ENCODE measurements at places on chromosomes 2 and 18. TPM values are rescaled to one million over a fixed set of nuclear protein-coding genes. Genes with fewer than 3 reads are reported as not detected.
A peak's percentile ranks its signal among the peaks of the same experiment; 100 is the strongest.

Gene SGPP2
- total RNA-seq, result 7.4 TPM

Gene VSNL1
- not detected for total RNA-seq

Gene GALNT13
- total RNA-seq, result not detected

Gene HOXD13
- not detected for total RNA-seq

Gene LRP1B
- not detected for total RNA-seq

Gene IMPACT
- 9.7 TPM for total RNA-seq

Gene FBLN7
- total RNA-seq, result 23.4 TPM

GRCh38 chr18:49910986-49911385 lies 97.7 kb upstream of the ACAA2 start:
- DNase-seq, result no peak

DNA sequence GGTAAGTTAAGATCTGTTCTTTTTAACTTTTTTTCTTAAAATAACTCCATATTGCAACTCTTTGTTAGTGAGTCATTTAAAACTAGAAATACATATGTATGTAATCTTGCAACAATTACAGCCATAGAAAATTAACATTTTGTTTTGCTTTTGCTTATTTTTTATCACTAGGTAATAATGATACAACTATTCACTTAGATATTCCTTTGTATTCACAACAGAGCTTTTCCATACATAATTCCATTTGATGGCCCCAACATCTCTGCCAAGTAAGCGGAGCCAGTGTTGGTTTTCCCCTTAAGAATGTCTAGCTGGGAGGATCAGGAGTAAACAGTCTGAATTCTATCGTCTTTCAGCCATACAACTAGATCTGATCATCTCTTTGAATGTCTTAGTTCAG lies 16.1 kb downstream of the SPP2 start:
- no peak for DNase-seq

- DNase-seq, result peak; percentile 58
Observed at GRCh38 chr2:110211938-110212858, at the start of gene MTLN. TSS of gene MTLN (minus strand) at chr2:110212547. CDS start at chr2:110212525, 22 bp downstream.

- DNase-seq, result no peak
Observed at GRCh38 chr2:233359823-233360222, 5.5 kb downstream of the DGKD start.

- no peak for DNase-seq
Observed at GRCh38 chr2:102159295-102159694, 16.7 kb downstream of the IL1R1 start.

DNA sequence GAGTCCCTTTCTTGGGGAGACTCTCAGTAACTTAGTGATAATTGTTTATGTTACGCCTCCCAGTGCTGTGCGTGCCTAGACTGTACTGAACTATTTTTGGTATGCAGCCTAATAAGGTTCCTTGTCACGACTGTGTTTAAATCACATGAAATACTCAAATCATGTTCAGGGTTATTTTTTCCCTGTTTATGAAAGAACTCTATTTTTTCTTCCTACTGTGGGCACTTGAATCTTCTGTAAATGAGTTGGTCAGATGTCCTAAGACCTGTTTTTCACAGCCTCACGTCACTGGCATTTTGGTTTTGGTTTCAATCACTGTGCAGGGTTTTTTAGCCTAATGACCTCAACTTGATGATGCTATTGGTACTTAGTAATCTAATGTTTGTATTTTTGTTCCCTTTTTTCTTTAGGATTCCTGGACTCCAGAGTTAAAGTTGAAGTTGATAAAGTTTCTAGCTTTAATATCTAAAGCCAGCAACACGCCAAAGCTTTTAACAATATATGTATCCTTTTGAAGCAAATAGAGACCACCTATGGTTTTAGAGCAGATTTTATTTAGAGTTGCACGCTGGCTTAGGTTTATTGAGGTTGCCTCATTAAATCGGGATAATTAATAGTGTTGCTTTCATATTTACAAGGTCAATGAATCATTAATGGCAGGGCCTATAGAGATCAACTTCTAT lies 24.0 kb downstream of the ARMC9 start:
- no peak for DNase-seq

- no peak for DNase-seq
Observed at GRCh38 chr18:670522-670921, 13.1 kb downstream of the TYMS start.

- no peak for DNase-seq
Observed at GRCh38 chr2:18731666-18732065, 142.3 kb upstream of the NT5C1B start.

DNA sequence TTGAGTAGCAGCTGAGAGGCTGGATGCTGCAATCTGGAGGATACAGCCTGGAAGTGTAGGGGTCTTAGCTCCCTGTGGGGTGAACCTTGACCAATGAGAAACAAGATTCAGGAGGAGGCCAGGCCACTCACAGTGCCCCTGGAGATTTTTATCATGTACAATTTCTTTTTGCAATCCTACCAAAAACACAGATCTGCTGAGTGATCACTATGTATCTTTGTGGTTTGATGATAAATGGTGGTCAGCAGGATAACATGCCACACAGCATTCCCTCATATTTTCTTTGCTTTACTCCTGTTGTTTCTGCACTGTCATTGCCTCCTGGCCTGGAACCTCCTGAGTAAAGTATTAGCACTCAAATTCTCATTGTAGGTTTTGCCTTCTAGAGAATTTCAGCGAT lies 357.9 kb downstream of the THSD7B start:
- no peak for DNase-seq

- no peak for DNase-seq
Observed at GRCh38 chr18:55385770-55386169, 202.2 kb downstream of the TCF4 start.

GRCh38 chr2:115165529-115166109 lies 723.2 kb downstream of the DPP10 start:
- DNase-seq, result no peak

DNA sequence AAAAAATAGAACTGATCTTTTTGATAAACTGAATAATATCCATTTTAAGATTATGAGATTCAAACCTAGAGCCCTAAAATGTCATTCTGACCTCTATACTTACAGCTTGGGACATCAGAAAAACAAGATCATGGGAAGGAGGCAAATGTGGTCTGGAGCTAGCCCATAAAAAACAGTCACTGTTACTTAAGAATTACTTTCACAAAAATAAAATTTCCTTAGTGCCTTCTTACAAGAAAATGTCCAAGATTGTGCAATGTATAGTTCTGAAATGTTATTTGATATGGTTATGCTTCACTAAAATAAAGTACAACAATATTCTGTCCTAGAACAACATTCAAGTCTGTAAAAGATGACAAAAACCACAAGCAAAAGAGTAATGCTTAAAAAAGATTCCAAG lies 247.6 kb downstream of the DYM start:
- no peak for DNase-seq

GRCh38 chr2:127661072-127661649 lies 14.2 kb downstream of the LIMS2 start:
- DNase-seq, result no peak

DNA sequence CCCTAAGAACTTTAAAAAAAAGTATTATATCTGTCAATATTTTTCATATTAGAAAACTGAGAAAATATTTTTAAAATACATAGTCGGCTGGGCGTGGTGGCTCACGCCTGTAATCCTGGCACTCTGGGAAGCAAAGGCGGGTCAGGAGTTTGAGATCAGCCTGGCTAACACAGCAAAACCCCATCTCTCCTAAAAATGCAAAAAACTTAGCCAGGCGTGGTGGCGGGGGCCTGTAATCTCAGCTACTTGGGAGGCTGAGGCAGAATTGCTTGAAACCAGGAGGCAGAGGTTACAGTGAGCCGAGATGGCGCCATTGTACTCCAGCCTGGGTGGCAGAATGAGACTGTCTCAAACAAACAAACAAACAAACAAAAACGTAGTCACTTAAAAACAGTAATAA lies 5.1 kb upstream of the KCMF1 start:
- DNase-seq, result no peak

DNA sequence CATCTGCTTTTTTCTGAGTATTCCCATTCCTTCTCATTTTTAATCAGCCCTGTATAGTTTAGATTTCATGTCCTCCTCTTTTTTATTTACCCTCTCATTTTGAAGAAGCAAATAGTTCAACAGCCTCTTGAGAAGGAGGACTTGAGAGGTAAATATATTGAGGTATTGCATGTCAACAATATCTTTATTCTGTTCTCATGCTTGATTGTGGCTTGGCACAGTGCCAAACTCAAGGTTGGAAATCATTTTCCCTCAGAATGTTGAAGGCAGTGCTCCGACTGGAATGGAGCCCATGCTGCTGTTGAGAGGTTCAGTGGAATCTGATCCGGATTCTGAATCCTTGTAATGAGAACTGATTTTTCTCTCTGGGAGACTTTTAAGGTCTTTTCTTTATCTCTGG lies 31.0 kb upstream of the GALNT3 start:
- no peak for DNase-seq

- no peak for DNase-seq
Observed at GRCh38 chr2:112910219-112910618, 746 bp upstream of the IL37 start.

- no peak for DNase-seq
Observed at GRCh38 chr18:3055186-3055728, 42.3 kb upstream of the LPIN2 start.

- no peak for DNase-seq
Observed at GRCh38 chr18:63307551-63308200, 11.9 kb downstream of the BCL2 start.

DNA sequence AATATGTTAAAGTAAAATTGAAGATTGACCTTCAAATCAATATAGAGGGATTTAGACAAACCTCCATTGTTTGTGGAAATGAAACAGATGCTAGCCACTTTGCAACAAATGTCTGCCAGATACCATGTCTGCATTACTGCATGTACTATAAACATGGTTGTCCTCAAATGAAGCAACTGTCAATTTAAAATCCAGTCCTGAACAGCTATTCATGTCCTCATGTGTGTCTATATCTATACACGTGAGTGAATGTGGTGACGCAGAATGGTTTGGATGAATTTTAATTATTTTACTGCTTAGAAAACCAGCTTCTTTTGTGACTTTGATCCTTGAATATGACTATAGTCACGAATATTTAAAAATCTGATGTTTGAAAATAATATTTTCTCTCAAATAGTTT lies 71.5 kb downstream of the NYAP2 start:
- DNase-seq, result no peak

DNA sequence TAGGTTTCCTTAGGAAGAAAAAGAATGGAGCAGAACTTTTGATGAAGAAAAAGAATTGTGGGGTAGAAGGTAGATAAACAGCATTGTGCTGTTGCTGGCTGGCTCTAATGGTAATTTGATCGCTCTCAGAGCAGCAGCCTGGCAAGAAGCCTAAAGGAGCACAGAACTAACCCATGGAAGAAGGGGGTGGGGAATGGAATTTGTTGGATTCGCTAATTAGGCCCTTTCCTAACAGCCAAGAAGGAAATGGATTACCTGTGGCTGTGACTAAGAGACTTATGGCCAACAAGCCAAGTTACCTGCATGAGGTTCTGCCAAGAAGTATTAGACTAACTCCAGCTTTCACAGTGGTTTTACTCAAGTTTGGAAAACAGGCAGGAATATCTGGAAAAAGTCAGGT lies 210.6 kb downstream of the IKZF2 start:
- DNase-seq, result no peak

DNA sequence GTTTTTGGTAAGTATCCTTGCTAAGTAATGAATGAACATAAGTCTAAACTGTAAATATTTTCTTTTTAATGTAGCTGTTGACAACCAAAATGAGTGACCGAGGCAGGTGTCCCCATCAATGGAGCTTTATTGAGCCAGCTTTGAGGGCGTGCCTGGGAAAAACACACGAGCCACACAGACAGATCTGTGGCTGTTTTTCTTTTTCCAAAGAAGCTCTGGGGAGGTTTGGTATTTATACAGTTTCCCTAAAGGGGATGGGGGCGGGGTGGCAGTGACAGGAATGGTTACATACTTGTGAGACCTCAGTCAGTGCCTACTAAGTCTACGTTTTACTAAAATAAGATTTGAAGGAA lies 11.2 kb downstream of the DBI start:
- no peak for DNase-seq

- DNase-seq, result no peak
Observed at GRCh38 chr2:65528241-65528574, 95.8 kb upstream of the SPRED2 start.

DNA sequence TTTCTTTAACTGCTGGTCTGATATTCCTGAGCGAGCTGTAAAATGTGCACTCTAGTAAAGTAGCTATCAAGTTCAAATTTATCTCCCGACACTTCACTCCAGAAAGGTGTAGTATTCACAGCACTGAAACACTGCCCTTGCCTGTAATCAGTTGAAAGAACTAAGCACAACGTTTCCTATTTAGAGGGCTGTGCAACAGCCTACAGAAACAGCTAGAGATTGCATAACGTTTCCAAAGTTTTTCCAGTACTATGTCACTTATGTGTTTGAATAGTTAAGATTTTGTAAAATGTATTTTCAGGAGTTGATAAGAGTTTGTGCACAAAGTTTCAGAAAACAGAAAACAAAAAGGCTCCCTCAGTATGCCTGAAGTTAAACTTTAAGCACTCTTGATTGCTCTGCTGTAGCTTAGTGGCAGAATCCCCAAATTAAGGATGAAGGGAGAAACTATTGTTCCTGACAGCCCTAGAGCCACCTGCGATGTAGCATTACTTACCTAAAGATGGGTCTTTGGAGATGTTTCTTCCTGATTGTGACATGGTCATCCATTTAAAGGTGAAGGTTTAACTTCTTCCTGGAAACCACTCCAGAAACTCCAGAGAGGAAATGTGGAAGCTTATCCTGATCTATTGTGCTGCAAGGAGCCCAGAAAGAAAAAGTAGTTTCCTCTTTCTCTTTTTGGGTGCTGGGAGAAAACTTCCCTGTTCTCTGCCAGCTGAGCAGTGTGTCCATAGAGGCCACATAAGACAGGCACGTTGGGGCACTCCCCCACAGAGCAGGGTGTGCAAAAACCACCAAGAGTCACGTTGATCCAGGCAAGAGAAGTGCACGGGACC lies 536 bp downstream of the PDE1A start:
- DNase-seq, result no peak

GRCh38 chr2:48145845-48146452 lies 239.7 kb upstream of the FBXO11 start:
- no peak for DNase-seq

- no peak for DNase-seq
Observed at GRCh38 chr2:103196802-103197201, 435.0 kb downstream of the TMEM182 start.

DNA sequence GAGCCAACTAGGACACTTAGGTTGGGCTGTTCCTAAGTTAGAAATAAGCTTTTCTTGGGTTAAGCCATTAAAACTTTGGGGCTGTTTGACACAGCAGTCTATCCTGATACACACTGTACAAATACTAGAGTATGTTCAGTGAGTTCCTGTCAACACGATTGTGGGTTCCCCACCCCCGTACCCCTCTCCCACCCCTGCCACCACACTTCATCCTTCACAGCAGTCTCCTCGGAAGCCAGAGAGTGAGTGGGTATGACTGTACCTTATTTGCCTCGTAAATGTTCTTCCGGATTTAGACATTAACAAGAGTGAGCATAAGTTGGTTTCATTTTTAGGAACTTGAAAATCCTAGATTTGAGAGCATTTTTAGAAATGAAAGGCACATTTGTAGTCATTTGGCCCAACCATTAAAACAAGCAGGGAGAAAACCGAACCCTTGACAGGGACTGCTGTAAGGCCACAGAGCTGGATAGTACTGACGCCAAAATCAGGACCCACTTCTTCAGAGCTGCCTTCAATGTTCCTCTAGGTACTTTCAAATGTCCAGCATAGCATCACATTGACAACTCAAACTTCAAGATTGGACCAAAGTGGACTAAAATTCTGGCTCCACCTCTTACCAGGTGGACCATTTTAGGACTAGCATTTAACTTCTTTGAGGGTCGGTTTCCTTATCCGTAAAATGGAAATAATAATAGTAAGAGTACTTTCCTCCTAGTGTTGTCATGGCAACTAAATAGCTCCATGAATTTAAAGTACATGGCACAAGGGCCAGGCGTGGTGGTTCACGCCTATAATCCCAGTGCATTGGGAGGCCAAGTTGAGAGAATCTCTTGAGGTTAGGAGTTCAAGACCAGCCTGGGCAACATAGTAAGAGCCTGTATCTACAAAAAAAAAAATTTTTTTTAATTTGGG lies 166.3 kb upstream of the SERTAD2 start:
- DNase-seq, result peak; percentile 53
